Activated T-helper 2 cell treated with anti-CD3 and anti-CD28 coated beads, Interferon-gamma antibody, Interleukin-2, Interleukin-4, amounts not matched to agents 10 μg/mL and 5 μg/mL and 100 μg/mL, durations not matched to agents 14 hours and 24 hours and 36 hours (primary cell): ENCODE measurements at places on chromosomes 4 and X. TPM values are rescaled to one million over a fixed set of nuclear protein-coding genes. Genes with fewer than 3 reads are reported as not detected.

- no peak for DNase-seq
Observed at GRCh38 chrX:48736878-48737212, 24.7 kb upstream of the GLOD5 start.

DNA sequence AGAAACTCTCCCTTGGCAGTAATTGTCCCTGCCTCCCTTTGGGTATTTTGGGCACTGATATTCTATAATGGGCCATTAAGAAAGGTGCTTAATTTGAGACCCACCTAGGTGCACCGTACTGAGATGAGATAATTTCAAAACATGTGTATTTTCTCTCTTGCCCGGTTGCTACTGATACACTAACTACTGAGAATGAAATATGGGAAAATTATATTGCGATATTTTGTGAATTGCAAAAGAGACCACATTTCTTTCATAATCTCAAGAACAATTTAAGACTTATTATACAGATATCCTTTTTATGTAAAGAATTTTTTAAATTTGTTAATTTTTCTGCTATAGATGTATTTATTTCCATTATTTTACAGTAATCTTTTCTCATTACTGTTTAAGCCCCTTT, 284.9 kb downstream of the ADGRL3 start:
- DNase-seq: no peak

DNA sequence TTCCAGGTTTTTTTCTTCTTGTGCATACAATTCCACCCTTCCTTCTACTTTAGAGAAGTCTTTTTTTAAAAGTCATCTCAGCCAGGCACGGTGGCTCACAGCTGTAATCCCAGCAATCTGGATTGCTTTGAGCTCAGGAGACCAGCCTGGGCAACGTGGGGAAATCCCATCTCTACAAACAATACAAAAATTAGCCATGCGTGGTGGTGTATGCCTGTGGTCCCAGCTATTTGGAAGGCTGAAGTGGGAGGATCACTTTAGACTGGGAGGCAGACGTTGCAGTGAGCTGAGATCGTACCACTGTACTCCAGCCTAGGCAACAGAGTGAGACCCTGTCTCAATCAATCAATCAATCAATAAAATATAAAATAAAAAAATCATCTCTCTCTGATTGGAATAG, 14.8 kb downstream of the ELOVL6 start:
- DNase-seq: no peak

- no peak for DNase-seq
Observed at GRCh38 chr4:141609243-141609642, 27.1 kb upstream of the IL15 start.

DNA sequence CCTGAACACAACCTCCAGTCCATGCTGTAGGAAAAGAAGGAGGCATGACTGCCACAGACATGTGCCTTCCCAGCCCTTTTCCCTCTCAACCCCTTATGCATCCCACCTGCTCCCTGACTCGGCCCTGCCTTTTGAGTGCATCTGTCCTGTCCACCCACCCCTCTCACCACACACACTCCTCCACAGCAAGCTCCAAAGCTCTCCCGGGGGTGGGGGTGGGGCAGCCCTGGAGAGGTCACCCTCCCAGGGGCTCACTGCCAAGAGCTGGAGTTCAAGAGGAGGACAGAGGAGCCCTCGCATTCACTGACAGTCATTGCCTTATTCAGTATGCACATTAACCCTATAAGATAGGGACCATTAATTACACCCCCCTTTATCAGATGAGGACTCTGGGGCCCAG, 46.6 kb upstream of the MAMLD1 start:
- no peak for DNase-seq

DNA sequence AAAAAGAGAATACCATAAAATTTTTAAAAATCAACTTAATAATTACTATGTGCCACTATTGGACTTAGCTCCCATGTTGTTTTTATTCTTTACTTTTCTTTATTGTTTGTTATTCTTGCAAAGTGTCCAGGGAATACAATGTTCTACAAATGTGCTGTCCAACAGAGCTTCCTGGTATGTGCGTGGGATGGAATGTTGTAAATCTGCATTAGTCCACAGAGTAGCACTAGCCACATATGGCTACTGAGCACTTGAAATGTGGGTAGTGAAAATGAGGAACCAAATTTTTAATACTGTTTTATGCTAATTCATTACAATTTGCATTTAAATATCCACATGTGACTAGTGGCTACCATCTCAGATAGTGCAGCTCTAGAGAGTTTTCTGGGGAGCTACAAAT, 14.3 kb upstream of the CORIN start:
- no peak for DNase-seq

DNA sequence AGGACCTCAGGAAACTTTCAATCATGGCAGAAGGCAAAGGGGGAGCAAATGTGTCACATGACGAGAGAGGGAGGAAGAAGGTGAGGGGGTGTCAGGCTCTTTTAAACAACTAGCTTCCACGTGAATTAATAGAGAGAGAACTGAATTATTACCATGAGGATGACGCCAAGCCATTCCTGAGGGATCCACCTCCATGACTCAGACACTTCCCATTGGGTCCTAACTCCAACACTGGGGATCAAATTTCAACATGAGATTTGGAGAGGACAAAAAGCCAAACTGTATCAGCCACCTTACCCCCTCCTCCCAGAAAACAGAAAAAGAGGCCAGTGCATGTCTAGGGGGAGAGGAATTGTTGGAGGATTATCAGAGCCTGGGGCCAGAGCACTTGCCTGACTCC, 40.4 kb upstream of the LAS1L start:
- DNase-seq: no peak

- DNase-seq: no peak
Observed at GRCh38 chr4:81628489-81628888, 156.8 kb upstream of the RASGEF1B start.

- DNase-seq: no peak
Observed at GRCh38 chr4:62030958-62031357, 830.8 kb downstream of the ADGRL3 start.

DNA sequence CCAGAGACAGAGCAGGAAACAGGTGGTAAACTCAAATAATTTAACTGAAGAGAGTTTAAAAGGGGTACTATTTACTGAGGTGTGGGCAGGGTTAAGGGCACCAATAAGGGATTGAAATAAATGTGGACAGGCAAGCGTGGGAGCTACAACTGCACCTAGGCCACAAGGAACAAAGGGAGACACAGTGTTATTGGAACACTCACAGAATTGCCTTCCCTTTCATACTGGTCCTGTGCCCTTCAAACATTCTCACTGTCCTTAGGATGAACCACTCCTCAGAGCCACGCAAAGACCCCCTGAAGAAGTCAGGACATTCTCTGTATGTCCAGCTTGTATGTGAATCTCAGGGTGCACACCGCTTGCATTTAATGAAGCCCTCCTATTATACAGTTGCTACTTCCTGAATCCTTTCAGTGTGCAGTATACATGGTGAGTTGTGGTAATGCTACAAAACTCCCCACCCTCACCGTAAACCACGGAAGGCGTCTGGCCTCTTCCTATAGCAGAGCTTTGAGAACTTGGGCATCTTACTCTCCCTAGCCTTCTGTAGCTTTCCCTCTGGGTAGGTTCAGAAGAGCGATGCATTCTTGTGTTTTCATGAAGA, 9.6 kb upstream of the MRPL1 start:
- DNase-seq: peak; percentile 70

DNA sequence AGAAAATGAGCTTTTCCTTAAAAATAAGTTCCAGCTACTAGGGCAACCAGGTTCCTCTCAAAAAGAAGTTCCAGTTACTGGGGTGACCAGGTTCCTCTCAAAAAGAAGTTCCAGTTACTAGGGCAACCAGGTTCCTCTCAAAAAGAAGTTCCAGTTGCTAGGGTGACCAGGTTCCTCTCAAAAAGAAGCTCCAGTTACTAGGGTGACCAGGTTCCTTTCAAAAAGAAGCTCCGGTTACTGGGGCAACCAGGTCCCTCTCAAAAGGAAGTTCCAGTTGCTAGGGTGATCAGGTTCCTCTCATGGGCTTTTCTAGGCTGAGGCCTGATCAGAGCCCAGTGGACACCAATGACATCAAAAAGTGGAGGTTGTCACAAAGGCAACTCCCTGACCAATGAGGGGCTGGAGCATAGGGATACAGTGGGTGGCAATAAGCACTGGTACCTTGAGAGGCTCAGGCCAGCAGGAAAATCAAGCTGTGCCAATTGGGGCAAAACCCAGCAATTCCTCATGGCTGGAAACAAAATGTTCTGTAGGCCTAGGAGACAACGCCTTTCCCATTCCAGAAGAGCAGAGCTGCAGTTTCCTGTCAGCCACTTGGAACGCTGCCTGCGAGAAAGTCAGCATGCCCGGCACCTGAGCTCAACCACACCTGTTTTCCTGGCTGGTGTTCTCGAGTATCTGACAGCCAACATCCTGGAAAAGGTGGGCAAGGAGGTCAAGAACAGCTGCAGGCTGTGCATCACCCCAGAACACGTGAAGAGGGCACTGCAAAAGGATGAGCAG, 12.3 kb upstream of the SYTL5 start:
- no peak for DNase-seq

DNA sequence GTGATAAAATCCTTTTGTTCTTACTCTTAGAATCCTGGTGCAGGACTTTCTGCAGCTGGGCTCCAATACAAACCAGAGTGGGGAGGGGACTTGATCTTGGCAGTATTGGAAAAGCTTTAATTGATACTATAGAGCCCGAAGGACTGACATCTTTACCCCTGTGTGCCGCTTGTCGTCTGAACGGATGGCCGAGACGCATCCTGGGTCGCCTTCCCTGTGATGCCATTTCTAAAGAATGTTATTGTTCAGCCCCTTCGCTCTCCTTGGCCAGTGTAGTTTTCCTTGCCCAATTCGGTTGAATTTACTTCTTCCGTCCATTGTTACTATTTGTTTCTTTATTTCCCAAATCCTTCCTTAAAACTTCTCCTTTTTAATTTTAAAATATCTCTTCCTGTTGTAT, 80.9 kb downstream of the CLDN34 start:
- no peak for DNase-seq

GRCh38 chrX:153457827-153458466, 12.1 kb upstream of the TREX2 start:
- DNase-seq: no peak

- no peak for DNase-seq
Observed at GRCh38 chr4:184433258-184433892, 41.0 kb downstream of the IRF2 start.

DNA sequence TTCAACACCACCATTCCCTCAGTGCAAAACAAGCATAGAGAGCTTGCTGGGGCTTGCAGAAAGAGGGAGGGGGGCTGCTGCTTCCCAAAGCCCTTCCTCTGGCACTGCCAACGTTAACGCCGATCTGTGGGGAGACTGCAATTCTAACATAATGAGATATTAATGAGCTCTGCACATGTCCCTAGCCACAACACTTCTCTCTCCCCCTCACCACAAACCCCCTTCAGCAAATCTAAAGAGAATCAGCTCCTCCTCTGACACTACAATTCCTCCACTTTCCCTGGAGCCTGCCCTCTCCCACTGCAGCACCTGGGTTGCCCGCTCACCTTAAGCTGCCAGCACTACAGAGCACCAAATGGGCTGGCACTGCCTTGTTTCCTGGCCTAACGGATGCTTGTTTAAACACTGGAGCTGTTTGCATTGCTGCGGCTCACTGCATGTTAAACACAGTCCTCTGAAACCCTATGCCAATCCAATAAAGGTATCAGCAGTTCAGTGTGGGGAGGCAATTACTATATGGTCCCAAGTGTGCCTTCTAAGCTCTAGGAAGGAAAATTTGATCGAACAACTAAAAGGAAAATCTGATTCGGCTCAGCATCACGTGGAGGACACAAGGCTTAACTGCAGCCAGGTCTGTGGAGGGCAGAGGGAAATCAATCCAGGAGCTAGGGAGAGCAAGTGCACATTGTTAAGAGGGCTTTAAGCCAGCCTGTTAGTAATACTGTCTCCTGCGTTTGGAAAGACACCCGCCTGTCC, 232.4 kb downstream of the MAML3 start:
- DNase-seq: no peak

DNA sequence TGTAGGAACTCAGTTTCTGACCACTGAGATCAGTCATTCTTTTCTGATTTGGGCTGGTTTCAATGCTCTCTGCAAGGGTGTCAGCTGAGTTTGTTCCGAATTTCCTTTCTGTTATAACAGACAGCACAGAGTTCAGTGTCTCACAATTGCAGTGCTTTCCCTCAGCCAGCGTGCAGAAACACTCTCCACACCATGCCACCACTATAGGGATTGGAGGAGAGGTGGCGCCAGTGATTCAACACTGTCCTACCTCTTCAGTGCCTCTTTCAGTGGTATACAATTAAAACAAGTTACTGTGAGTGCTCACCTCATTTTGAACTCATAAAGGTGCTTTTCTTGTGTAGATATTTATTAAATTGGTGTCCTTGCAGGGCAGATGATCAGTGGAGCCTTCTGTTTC, 413.2 kb upstream of the CXorf51B start:
- DNase-seq: no peak

- DNase-seq: no peak
Observed at GRCh38 chrX:123357941-123358340, 173.9 kb downstream of the GRIA3 start.

- no peak for DNase-seq
Observed at GRCh38 chrX:31423609-31424189, 351.9 kb upstream of the FTHL17 start.

GRCh38 chr4:95038791-95039190, 281.0 kb downstream of the BMPR1B start:
- DNase-seq: no peak

GRCh38 chrX:97039363-97040029, 155.8 kb downstream of the RPA4 start:
- no peak for DNase-seq

DNA sequence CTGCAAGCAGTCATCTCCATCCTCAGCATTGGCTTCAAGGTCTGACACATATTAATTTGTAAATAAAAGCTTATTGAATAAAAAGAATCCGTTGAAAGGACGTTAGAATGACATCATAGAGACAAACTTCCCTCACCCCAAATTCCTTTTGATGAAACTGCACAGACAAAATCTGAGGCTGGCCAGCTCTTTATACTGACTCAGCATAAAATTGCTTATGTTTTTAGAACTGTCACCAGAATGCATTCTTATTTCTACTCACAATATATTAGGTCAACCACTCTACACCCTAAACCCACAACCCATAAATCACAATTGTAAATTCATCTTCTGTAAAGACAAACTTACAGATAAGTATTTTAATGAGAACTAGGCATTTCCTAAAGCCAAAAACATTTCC, 359.2 kb upstream of the TEX13C start:
- DNase-seq: no peak

CDKL5 gene
- total RNA-seq: 0.46 and 0.76 TPM in 2 replicates

ADGRG2 gene
- 0.02 TPM in 1 of 2 replicates, not detected in the other for total RNA-seq

GASK1B gene
- not detected in 2 replicates for total RNA-seq
